ENCODE measurements at places on chromosomes 12 and 14.

GRCh38 chr12:76441016-76441415, 92.8 kb upstream of the BBS10 start:
- no peak for DNase-seq

DNA sequence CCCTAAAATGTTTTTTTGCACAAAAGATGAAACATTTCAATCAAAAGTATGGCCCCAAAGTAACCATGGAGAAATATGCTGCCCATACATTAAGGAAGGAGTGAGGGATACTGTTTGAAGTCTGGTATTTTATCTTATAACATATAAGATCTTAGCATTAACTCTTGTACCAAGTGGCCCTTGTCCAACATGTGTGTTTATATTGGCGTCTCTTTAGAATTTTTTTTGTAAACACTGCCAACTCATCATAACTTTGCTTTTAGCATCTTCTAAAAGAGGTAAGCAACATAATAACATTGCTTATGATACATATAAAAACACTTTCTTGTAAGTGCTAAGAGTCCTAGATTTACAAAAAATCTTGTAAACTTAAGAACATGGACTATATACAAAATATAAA, 419.7 kb downstream of the ADAMTS20 start:
- no peak for DNase-seq

- no peak for DNase-seq
Measured at GRCh38 chr12:30828686-30829085, 73.9 kb upstream of the CAPRIN2 start.

DNA sequence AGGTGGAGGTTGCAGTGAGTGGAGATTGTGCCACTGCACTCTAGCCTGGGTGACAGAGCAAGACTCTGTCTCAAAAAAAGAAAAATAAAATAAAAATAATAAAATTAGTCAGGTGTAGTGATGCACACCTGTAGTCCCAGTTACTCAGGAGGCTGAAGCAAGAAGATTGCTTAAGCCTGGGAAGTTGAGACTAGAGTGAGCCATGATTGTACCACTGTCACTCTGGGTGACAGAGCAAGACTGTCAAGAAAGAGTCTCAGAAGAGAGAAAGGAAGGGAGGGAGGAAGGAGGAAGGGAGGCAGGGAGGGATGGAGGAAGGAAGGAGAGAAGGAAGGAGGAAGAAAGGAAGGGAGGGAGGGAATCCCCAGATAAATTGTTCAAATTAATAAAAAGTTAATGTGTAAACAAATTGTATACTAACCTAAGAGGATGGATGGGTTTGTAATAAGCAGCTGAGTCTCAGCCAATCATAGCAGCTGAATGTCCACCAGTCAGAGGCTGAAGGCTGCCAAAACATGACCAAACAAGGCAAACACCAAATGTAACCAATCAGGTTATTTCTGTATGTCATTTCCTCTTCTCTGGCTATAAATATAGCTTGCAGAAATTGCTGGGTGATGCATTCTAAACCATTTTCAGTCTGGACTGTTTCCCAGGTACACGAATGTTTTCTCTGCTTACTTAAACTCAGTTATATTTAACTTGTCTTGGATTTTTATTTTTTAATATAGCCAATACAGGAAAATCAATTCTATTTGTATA, 6.1 kb upstream of the CDCA4 start:
- no peak for DNase-seq

DNA sequence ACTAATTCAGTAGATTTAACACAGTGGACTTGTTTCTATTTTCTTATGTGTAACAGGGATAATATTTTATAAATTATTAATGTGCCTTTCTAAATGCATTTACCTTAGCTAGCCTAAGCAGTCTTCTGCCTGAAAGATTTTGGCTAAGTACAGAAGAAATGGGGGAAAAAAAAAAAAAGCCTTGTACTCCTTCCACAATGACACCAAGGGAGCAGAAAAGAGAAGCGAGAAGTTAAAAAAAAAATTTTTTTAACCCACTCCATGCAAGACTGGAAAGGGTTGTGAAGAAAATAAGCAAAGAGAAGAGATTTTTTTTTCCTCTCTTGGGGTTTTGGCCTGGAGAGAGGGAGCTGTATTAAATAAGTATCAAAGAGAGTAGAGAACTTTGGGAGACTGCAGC, 28.7 kb downstream of the NELL2 start:
- no peak for DNase-seq

- no peak for DNase-seq
Measured at GRCh38 chr14:71338153-71338552, 430.9 kb downstream of the PCNX1 start.

DNA sequence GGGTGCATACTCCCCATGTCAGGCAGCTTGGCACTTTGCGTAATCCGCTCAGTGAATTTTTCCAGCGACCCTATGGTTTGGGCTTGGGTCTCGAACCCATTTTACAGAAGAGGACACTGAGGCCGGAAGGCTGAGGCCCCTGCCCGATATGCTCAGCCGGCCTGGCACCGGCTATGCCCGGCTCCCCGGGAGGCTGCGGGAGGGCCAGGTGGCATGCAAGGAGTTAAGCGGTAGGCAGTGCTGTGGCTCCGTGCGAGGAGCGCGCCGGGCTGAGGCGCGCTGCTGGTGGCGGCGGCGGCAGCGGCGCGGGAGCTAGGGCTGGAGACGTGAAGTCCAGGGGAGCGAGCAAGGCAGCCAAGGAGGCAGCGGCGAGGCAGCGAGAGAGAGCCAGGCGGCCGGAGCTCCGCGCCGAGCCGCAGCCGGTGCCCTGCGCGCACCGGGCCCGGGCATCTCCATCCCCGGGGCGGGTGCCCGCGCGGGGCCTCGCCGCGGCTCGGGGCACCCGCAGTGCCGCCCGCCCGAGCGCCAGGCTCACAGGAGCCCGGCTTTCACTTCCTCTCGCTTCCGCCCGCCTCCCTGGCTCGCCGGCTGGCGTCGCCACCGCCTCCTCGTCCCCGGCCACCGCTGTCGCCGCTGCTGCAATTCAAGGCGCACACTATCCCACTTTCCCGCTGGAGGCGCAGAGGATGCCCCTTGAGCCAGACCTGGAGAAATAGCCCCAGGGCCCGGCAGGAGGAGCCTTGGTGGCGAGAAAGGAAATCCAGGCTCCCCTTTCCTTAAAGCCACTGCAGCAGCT, at the start of gene WSCD2:
Gene WSCD2, plus strand, starts transcription at position 272 of the 796 bp plus-strand sequence. CDS start 66,545 bp downstream, outside the sequence.
- DNase-seq = no peak

- no peak for DNase-seq
Measured at GRCh38 chr14:98077176-98077575, 1194.8 kb downstream of the BCL11B start.

DNA sequence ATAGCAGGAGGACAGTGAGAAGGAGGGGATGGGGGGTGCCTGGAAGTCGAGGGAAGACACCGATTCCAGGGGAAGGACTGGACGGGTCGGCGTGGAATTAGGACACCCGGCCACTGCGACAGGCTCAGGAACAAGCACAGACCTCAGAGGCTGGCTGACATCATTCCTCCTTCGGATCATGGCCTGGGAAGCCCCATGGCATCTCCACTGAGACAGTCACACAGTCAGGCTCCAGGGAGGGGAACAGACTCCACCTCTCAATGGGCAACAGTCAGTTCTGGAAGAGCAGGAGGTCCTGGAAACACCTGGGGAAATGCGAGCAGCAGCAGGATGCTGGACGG, 67.9 kb upstream of the FBRSL1 start:
- no peak for DNase-seq

GRCh38 chr14:103501921-103502669, 20.5 kb downstream of the CKB start:
- no peak for DNase-seq

DNA sequence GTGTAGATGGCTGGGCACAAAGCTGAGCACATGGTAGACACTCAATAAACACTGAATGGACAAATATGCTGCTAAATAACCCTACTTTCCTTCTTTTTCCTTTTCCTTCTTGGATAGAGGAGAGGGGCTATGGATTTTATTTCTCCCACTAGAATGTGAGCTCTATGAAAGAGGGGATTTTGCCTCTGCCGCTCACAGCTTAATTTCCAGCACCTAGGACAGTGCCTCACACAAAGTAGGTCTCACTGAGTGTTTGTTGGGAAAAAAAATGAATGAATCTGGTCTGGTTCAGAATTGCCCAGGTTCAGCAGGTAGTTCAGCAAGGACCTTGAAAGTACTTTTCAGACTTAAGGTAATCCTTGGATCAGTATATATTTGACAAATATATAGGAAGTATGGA, 65.5 kb downstream of the WSCD2 start:
- no peak for DNase-seq

DNA sequence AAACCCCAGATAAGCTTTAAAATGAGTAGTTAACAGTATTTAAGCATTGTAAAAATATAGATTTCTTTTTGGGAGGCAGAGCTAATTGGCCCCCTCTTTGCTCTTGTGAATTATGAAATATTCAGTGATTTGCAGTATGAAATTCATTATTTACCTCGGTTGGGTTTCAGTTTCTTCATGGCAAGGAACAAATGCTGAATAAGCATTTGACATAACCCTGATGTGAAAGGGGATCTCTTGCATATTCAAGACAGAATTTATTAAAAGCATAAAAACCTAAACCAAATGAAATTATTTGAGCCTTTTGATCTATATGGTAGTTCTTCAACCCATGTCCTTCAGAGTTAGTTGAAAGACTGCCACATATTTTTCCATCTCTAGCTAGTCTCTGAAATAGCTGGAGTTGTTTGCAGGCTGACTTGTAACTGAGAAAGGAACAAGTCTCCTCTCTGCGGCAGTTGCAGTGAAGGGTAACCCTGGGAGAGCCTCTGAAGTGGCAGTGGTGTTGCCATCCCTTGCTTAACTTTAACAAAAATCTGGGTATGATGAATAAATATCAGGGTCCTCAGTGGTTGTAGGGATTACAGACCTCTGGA, 690 bp downstream of the AKAP6 start:
- DNase-seq = no peak

DNA sequence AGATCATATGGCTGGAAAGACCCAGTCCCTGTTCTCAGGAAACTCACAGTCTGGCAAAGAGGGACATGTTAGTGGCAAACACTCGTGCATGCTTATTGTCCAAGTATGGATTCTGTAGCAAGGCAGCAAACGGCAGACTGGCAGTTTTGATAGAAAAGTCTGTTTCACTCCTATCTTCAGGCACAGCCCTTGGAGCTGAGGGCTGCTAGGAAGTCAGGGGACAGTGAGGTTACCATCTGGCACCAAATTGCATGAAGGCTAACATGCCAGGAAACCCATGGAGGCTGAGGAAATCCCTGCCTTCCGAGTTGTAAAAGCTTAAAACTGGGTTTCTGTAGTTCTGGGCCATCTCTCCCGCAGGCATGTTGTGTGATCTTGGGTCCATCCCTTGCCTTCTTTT, 32.9 kb downstream of the CALM1 start:
- DNase-seq = no peak

- DNase-seq = no peak
Measured at GRCh38 chr14:90332271-90332584, 487 bp upstream of the NRDE2 start.

DNA sequence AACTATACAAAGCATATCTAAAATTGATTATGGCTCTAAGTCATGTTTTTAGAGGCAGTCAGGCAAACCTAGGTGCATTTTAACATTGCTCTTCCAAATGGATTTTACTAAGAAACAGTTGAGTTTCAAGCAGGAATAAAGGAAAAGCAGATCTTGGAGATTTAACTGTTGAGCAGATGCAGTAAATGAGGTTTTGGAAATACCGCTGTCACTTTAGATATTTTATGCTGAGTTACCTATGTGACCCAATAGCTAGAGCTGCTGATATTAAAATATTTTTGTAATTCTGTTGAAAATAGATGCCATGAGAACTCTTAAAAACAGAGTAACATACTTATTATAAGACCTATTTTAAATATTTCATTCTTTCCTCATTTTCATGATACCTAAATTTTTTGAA, 181.4 kb downstream of the SYT1 start:
- DNase-seq = no peak

DNA sequence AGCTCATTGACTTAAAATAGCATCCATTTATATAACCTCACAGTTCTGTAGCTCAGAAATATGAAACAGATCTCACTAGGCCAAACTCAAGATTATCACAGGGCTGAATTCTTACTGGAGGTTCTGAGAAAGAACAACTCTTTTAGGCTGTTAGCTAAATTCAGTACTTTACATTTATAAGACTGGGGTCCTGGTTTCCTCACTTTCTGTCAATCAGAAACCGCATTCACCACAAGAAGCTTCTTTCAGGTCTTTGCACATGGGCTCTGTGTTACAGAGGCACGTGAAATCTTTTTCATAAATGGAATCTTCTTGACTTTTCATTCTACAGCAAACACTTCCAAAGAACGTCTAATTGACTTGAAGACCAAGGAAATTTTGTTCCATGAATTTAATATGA, 876.3 kb upstream of the FOXG1 start:
- no peak for DNase-seq

DNA sequence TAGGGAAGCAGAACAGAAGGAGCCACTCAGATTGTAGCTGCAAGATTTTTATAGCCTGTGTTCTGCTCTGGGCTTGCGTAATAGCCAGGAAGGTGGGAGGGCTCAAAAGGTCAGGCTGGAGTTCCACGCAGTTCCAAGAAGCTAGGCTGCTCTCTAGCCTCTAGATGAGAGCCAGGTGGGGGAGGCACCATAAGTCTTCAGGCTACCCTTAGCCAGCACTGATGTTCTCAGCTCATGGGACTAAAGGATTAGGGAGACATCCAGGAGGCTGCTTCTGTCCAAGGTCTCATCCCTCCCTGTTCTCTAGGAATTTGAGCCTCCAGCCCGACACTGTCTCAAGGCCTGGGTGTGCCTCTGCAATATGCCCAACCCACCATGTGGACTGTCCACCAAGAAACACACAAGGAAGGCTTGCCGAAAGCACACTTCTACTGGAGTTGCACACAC, 1.7 kb downstream of the LMBR1L start:
- DNase-seq = no peak

DNA sequence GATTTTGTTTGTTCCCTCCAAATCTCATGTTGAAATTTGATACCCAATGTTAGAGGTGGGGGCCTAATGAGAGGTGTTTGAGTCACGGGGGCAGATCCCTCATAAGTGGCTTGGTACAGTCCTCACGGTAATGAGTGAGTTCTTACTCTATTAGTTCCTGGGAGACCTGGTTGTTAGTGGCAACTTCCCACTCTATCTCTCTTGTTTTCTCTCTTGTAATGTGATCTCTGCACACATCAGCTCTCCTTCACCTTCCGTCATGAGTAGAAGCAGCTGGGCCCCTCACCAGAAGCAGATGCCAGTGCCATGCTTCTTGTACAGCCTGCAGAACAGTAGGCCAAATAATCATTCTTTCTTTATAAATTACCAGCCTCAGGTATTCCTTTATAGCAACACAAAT, 29.6 kb upstream of the KCNK10 start:
- no peak for DNase-seq

GRCh38 chr12:38328306-38328895, 11.8 kb downstream of the ALG10B start:
- no peak for DNase-seq

GRCh38 chr12:41950455-41950854, 194.2 kb downstream of the GXYLT1 start:
- no peak for DNase-seq

Data from stimulated activated CD4-positive, alpha-beta T cell treated with anti-CD3 and anti-CD28 coated beads, Interleukin-15, amount 100 ng/mL, for 48 hours (primary cell).